ENCODE measurements at places on chromosomes 16 and 17.

GRCh38 chr17:15169676-15170075 lies 95.5 kb downstream of the PMP22 start:
- no peak for DNase-seq

DNA sequence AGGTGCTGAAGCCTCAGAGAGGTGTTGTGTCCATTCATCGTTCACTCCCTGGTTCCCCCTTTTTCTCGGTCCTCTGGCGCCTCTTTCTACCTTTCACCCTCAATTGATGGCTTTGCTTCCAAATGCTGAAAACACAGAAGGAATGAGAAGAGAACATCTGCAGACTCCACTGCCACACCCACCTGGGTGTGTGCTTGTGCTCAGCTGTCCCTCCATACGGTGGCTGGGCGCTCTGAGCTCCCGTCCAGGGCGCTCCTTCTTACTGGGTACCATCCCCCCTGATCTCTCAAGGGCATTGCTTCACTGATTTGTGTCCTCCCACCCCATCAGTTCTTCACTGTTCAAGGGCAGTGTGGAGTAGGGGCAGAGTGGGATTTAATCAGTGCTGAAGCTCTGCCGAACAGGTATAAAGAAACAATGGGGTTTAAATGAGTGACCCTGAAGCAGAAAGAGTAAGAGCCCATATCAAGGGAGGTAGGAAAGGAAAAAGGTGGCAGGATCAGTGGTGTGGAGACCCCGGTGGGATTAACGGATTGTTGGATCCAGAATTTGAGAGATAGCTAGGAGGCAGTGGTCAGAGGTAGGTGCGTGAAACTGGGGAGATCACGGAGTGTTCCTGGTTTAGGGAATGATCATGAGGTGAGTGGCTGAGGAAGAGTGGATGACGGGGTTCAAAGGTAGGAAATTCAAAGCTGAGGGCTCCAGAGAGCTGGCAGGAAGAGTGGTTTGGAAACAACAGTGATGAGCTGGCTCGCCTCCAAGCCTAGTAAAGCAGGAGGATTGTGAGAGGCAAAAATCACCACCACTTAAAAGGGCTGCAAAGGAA lies 40.8 kb downstream of the MRTFB start:
- no peak for DNase-seq

DNA sequence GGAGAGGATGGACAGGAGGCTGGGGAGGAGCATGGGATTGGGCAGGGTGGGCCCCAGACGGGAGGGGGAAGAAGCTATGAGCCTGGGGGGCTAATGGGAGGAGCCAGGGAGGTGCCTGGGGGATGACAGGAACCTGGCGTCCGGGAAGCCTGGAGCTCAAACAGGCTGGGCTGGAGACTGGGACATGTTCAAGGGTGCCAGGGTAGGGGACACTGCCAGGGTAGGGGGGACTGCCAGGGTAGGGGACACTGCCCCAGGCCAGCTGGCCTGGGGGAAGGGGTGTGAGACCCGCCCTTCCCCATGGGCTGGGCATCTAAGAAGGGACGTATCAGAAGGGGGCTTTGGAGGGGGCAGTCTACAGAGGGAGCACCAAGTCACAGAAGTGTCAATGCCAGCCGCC lies 7.0 kb upstream of the FAM83G start:
- no peak for DNase-seq

GRCh38 chr17:51997723-51998122 lies 160.8 kb downstream of the CA10 start:
- DNase-seq = no peak

DNA sequence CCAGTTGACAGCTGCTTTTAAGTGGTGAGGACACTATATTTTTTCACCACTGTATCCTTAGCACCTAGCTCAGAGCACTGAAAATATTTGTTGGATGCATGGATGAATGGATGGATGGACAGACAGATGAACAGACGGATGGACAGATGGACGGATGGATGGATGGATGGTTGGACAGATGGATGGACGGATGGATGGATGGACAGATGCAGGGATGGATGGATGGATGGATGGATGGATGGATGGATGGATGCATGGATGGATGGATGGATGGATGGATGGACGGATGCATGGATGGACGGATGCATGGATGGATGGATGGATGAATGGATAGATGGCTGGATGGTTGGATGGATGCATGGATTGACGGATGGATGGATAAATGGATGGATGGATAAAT lies 12.4 kb upstream of the SLC5A11 start:
- no peak for DNase-seq

- DNase-seq = peak; percentile 75
These were observed at the start of gene RPL19 for GRCh38 chr17:39200070-39200879. Gene RPL19 (plus strand): TSS chr17:39200283. CDS start chr17:39200345, 62 bp downstream.

- peak; percentile 81 for DNase-seq
These were observed 1.8 kb downstream of the HSD17B1 start for GRCh38 chr17:42554250-42555121.

DNA sequence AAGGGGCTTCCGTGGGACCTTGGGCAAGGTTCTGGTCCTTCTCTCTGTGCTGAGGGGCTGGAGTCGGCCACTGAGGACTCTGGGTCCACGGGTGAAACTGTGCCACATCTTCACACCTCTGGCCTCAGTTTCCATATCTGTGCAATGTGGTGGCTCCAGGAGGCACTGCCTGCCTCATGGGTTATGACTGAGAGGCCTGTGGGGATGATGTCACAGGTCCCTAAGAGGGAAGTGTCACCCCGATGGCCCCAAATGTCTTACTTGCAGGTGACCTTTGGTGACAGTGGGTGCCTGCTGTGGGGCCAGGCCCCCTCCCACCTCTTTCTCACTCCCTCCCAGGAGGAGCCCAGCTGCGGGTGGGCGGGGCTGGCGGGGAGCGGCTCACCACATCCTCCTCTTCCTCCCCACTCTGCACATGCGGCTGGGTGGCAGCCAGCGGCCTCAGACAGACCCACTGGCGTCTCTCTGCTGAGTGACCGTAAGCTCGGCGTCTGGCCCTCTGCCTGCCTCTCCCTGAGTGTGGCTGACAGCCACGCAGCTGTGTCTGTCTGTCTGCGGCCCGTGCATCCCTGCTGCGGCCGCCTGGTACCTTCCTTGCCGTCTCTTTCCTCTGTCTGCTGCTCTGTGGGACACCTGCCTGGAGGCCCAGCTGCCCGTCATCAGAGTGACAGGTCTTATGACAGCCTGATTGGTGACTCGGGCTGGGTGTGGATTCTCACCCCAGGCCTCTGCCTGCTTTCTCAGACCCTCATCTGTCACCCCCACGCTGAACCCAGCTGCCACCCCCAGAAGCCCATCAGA lies at the start of gene IL21R:
Gene IL21R, plus strand, starts transcription at position 407 of the 801 bp plus-strand sequence. CDS start 27,898 bp downstream, outside the sequence.
- DNase-seq = peak; percentile 9

- DNase-seq = no peak
These were observed 26.2 kb downstream of the TRAP1 start for GRCh38 chr16:3690980-3691720.

GRCh38 chr17:80389011-80389995 lies 25.7 kb upstream of the ENDOV start:
- no peak for DNase-seq

DNA sequence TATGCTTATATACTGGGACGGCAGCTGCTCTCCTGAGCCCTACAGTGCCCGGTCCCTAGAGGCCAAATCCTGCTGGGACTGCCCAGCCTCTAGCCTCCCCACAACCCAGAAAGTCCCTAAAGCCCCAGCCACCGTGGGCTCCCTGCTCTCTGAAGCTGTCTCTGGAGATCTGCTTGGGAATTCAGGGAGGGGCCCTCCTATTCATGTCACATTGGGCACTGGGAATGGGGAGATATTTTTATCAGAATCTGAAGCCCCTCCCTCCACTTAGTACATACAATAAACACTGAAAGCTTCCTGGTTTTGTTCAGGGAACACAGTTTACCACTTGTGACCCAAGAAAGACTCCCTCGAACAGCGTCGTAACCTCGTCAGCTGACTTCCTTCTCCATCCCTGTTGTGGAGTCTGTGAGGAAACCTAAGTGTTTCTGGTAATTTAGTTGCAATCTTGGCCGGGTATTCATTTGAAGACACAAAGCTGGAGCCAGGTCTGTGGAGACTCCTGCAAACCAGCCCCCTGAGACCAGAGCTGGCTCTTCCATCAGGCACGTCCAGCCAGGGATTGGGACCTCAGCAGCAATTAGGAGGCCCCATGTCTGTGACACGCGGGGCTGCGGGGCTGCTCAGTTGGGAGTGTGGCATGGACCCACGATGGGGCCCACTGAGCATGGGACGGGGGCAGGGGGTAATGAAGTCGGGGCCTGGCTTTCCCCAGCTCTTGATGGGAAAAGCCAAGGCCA lies 38.5 kb downstream of the PGS1 start:
- DNase-seq = no peak

DNA sequence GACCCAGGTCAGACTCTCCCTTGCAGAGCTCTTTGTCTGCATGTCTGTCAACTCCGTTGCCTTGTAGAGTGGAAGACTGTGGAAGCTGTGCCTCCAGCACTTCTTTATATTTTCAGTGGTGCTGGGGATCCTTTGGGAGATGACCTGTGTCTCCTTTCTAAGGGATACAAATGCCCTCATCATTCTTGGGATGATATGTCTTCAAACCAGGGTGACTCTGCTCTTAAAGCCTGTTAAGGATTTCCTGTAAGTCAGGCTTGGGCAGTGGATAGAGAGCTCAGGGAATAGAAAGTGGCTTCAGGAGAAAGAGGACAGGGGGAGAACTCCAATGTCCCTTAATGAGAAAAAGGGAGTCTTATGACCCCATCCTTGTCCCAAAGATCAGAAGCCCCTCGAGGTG lies 1.5 kb downstream of the HOXB3 start:
- DNase-seq = no peak

DNA sequence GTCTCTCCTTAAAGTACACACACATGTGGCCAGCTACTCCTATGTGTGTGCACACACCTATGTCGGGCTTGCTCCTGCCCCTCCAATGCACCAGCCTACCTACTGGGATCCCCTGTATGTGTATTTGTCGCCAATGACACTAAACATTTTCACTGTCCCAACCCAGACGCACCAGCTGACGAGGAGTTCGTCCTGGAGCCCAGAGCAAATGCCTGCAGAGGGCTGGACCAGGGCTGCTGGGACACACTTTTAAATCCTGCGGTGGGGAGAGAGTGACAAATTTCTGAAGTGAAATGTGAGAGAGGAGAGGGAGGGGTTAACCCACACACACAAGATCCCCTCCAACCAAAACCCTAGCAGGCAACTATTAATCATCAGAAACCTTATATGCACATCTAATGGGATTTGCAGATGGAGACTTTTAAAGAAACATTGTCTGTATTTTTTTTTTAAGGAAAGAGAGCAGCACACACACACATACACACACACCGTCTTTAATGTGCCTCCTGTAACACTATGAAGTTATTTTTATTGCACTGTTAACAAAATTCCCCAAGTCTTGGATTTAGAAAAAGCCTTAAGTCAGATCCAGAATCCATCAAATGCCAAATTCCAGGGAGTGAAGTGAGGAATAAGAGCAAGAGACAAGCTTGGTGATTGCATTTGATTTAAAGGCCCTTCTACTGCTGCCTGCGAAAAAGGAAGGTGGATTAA lies at the start of gene MEOX1:
Gene MEOX1, minus strand, starts transcription at position 224 of the 714 bp plus-strand sequence. CDS start 388 bp downstream, outside the sequence.
- no peak for DNase-seq

- no peak for DNase-seq
These were observed 52.7 kb upstream of the TNRC6C start for GRCh38 chr17:77905766-77906165.

DNA sequence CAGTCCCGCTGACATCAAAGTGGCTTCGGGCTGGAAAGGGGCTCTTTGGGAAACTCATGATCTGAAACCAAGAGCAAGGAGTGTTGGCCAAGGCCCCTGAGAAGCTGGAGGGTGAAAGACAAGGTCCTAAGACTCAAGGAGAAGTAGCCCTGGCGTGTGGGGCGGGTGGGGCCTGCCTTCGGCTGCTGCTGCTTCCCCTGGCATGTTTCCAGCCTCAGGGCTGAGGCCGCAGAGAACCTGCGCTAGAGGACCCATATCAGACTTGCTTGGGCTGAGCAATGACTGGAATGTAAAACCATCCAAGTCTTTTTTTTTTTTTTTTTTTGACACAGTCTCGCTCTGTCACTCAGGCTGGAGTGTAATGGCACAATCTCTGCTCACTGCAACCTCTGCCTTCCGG lies 67.5 kb upstream of the GCSH start:
- no peak for DNase-seq

DNA sequence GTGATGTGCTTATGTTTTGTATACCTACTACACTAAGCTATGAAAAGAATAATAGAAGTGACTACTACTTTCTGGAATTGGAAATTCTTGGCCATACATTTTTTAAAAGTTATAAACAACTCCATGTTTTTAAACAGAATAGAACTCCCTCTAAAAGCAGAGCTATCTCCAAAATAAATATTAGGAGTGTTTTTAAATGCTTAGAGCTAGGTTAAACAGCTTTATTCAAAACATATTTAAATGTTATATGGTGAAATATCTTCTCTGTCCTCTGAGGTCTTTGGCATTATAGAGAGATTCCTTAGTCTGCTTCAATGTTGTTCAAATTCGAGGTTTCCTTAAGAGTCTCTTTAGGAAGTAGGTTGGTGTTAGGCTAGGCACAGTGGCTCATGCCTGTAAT lies 22.9 kb upstream of the PSMC5 start:
- DNase-seq = no peak

DNA sequence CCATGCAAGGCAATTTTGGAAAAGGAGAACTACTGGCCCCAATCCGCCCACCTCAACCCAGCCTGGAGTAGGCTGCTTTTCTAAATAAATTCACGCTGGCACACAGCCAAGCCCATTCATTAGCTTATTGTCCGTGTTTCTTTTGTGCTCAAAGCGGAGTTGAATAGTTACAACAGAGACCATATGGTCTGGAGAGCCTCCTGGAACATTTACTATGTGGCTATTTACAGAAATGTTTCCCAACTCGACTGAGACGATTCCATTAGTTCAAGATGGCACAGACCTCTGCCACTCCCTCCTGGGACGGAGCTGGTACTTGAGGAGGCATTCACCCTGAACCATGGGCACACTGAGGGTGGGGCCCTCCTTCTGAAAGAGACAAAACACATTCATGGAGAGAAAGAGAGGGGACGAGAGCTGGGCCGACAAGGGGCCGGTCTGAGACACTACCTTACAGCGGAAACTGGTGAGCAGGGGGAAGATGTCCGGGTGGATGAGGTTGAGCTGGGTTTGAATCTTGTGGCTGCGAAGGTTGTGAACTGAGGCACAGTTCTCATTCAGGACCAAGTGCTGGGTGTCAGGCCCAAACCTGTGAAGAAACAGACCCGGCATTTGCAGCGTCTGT lies 15.7 kb downstream of the ELAC2 start:
- DNase-seq = no peak

DNA sequence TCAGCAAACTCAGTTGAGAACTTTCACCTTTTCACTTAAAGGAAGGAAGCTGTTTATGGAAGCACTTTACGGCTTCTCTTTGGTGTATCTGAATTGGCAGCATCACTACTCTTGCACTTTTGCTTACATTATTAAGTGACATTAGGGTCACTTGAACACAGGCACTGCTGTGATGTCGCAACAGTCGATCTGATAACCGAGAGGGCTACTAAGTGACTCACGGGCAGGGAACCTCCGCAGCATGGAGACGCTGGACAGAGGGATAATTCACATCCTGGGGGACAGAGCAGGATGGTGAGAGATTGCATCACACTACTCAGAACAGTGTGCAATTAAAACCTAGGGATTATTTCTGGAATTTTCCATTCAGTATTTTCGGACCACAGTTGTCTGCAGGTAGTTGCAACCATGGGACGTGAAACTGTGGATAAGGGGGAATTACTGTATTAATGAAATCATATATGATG lies 56.5 kb downstream of the DNAH2 start:
- DNase-seq = no peak

Data from caudate nucleus (tissue), 63 donors.